ENCODE measurements at places on chromosomes 7 and 10.

DNA sequence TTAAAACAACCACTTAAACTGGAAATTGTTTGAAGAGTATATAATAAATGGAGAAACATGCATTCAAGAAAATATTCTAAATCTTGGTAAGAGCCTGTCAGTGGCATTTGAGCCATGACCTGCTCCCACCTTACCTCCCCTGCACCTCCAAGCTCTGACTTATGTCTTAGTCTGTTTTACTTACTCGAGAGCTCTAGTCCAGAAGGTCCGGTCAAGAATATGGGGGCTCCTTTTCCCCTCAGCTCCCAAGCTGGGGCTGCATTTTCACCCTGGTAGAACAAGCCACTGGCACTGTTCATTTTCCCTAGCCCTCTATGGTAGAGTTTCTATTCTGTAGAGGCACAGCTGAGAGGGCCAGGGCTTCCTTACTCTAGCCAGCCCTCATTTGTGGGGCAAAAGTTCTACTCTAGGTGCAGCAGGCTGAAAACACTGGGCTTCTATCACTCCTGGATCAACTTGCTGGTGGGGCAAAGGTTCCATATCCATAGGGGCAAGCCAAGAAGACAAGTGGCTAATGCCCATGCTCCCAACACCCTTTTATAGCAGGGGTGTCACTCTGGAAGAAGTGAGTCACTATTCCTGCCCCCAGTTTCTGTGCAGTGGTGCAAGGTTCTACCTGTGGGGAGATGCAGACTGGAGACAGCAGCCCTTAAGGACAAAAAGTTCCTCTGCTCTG, 40.6 kb downstream of the ZNF438 start:
- DNase-seq = no peak

DNA sequence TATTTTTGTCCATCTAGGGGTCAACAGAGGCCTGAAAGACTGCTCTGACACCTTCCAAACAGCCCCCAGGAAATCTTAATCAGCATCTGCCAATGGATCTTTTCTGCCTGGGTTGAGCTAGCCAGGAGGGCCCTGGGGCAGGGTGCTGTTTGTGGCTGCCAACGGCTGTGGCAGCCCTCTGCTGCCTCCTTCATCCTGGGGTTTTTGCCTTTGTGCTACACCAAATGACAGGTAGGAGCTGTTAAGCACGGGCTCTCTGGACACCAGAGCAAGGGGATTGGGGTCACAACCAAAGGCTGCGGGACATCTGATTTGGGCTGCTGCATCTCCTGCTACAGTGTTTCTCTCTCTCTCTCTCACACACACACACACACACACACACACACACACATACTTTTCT, 2.0 kb upstream of the KIAA1217 start:
- DNase-seq = no peak

DNA sequence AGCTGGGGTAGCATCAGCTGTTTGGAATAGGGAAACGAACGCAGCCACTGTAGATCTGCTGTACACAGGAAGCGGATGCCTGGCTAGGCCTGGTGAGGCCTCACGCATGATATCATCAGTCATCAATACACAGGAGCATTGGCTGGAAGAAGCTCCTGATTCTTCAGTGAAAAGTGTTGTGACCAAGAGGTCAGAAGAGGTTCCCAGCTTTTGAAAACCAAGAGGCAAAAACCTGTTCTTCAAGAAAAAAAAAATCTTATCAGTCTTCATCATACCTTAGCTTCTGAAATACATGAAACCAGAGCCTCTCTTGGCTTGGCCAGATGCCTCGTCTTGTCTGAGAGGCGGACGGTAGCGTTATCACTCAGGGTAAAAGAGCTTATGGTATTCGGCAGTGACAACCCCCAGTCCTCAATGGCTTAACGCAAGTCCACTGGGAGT, 139.3 kb upstream of the TCF7L2 start:
- no peak for DNase-seq

- DNase-seq = no peak
Observed at GRCh38 chr7:3733541-3734140, 432.6 kb downstream of the SDK1 start.

- DNase-seq = no peak
Observed at GRCh38 chr7:113797420-113798010, 121.3 kb downstream of the PPP1R3A start.

- no peak for DNase-seq
Observed at GRCh38 chr10:123835575-123835974, 56.0 kb downstream of the CPXM2 start.

GRCh38 chr7:6725003-6725402, 18.3 kb upstream of the ZNF12 start:
- DNase-seq = no peak

GRCh38 chr7:107560898-107561516, 2.7 kb downstream of the COG5 start:
- no peak for DNase-seq

DNA sequence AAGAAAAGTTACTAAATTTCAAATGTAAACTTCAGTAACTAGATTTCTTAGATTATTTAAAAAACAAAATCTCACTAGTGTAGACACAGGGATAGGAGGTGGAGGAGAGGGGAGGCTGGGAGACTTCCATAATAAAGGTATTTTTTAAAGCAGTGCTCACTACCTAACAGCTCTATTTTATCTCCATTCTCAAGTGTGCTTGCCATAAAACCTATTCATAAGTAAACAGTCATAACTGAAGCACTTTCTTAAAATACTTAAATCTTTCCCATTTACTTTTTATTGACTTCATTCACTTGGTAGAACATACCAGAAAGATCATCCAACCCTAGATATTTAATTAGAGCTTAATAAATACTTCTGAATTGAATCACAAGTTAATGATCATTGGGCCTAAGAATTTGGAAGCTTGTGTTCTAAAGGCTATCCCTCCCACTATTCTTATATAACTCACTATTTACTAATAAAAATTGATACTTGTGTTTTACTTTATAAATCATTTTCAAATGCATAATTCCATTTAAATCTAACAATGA, 107.4 kb downstream of the SNX13 start:
- DNase-seq = no peak

DNA sequence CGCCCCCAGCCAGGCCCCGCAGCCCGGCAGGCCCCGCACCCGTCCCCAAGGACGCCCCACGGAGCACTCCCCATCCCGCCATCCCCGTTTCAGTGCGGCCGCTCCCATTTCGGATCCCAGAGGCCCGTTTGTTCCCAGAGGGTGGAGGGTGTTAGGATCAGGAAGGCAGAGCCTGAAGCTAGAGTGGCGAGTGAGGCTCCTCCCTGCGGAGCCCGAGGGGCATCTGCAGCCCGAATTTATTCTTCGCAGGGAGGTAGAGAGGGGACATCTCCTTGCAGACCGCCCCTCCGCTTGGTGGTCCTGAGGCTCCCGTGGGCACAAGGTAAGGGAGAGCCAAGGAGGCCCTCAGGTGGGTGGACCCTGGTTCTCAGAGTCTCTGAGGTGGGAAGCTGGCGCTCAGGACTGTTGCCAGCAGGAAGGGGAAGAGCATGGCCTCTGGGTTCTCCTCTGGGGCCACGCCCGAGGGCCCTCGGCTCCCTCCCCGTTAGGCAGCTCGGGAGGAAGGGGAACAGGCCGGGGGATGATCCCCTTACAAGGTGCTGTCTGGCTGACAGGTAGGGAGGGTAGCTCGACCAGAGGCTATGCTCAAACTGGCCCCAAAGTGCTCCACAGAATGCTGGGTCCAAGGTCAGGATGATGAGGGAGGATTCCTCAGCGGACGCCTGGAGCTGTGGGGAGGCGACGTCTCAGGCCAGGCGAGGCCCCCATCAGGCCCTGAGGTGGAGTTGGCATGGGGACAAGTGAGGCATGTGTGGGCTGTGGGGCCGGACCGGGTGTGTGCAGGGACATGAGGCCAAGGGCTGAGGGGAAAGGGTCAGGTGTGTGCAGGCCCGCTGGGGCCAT, 17.4 kb downstream of the POLL start:
- no peak for DNase-seq

- DNase-seq = no peak
Observed at GRCh38 chr10:44647877-44648542, 263.1 kb upstream of the CXCL12 start.

GRCh38 chr10:103626178-103626577, 132.7 kb downstream of the NEURL1 start:
- DNase-seq = no peak

DNA sequence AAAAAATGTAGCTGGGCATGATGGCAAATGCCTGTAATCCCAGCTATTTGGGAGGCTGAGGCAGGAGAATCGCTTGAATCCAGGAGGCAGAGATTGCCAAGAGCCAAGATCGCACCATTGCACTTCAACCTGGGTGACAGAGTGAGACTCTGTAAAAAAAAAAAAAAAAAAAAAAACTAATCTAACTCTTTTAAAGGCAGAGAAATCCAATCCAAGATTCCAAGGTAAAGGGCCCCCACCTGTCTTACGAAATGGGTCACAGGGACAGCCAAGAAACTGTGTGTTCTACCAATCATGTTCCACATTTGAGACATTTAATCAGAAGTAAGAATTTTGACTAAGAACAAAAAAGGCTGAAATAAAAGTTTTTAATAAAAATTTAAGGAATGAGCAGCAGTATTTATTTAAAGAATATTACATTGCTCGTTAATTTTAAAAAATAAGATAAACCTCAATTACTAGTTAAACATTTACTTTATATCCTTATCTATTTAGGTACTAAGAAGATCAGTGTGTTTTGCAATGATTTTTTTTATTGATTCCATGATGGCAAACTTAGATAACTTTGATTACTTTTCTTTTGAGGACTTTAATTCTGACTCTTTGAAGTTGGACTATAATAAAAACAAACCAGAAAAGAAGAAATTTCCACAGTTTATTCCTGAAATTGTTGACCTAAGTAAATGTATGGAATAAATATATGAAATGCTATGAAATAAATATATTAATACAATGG, 6.7 kb upstream of the OAT start:
- no peak for DNase-seq

DNA sequence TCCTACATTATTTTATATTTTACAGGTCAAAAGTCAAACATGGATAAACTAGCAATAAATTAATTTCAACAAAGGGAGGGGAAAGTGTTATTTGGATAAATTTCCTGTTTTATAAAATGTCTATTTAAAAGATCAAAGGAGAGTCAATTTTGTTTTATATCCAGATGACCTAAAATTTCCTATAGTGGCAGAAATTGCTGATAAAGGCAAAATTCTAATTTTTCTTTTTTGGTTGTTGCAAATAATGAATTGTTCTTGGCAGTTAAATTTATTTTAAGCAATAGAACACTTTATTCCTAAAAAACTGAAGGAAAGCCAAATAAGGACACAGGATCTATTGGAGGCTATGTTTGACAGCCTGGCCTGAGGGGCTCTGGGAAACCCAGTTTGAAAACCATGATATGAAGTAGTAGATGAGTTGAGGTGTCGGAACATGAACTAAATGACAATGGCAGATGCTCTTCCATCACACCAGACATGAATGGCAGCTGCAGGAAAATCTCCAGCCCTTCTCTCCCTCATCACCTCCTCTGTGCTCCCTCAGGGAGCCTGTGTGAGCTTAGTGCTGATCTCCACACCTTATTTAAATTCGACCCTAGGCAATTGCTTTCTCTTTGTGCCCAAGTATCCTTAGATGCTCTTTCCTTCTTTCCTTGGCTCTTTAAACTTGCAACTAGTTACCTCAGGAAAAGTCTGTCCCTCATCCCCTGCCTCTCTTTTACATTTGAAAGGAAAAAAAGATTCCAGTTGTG, 395.0 kb downstream of the THSD7A start:
- DNase-seq = no peak

- no peak for DNase-seq
Observed at GRCh38 chr7:68394131-68394530, 1204.1 kb upstream of the AUTS2 start.
